ENCODE measurements at places on chromosomes 4 and X. TPM values are rescaled to one million over a fixed set of nuclear protein-coding genes. Genes with fewer than 3 reads are reported as not detected.
A peak's percentile ranks its signal among the peaks of the same experiment; 100 is the strongest.

FSTL5 gene
- total RNA-seq = 0.67 TPM

TMPRSS11F gene
- not detected for total RNA-seq

FUNDC1 gene
- 23.2 TPM for total RNA-seq

VCX gene
- total RNA-seq = not detected

KIT gene
- 1.5 TPM for total RNA-seq

SLC4A4 gene
- total RNA-seq = 0.26 TPM

CHRDL1 gene
- 0.08 TPM for total RNA-seq

IL13RA1 gene
- 191 TPM for total RNA-seq

ZMAT1 gene
- total RNA-seq = 5.7 TPM

DNA sequence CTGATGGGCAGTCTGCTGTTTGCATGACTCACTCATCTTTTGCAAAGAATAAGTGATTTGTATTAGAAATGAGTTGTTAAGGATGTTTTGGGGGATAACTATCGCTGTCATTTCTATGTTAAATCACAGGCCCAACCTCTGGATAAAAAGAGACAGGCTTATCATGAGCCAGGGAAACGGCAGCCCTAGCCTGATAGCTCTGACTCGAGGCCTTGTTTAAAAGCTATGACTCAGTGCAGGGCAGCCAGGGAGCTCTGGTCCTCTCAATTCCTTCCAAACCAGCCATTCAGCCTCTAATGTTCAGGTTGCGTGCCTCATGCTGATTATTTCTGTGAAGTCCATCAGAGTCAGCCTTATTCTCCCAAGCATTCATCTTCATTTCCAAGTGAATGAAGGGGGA lies 305.9 kb upstream of the HAND2 start:
- no peaks in the 10 kb centered on the region for H3K36me3 ChIP-seq
- H3K4me3 ChIP-seq = no peak overlapping the region
- no peak for DNase-seq
- H3K27me3 ChIP-seq = no peaks in the 10 kb centered on the region
- H3K4me1 ChIP-seq = no peaks in the 10 kb centered on the region

DNA sequence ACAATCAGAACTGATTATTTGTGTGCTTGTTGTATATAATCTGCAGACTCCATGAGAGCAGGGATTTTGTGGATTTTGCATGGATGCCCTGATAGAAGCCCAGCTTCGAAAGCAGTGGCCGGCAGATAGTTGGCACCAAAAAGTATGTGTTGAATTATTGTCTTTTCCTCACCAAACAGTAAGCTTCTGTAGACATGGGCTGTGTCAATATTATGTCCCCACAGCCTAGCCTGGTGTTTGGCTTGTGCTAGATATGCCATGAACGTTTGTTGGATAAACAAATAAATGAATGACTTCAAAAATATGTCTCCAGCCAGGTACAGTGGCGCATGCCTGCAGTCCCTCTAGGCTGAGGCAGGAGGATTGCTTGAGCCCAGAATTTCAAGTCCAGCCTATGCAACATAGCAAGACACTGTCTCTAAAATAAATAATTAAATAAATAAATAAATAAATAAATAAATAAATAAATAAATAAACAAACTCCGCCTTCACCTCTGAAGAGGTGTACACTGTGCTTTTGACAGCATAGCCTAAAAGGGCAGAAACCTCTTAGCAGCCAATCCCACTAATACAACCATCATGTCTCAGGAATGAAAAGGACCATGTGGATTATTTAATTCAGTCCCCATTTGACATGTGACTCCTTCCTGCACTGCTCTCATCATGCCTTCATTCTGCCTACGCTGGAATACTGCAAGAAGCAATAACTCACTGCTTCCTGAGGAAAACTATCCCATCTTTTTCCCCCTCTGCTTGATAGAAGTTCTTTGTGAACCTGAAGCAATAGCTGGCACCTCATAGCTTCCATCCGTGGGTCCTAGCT lies 335.2 kb downstream of the FBXW7 start:
- no peaks in the 10 kb centered on the region for H3K27me3 ChIP-seq
- no peak overlapping the region for H3K27ac ChIP-seq
- no peaks in the 10 kb centered on the region for H3K4me1 ChIP-seq
- DNase-seq = no peak
- no peaks in the 10 kb centered on the region for H3K36me3 ChIP-seq

GRCh38 chrX:9102956-9103355 lies 69.0 kb upstream of the FAM9B start:
- H3K36me3 ChIP-seq = no peaks in the 10 kb centered on the region
- no peak overlapping the region for H3K4me3 ChIP-seq
- H3K4me1 ChIP-seq = no peaks in the 10 kb centered on the region
- no peak overlapping the region for H3K27ac ChIP-seq

DNA sequence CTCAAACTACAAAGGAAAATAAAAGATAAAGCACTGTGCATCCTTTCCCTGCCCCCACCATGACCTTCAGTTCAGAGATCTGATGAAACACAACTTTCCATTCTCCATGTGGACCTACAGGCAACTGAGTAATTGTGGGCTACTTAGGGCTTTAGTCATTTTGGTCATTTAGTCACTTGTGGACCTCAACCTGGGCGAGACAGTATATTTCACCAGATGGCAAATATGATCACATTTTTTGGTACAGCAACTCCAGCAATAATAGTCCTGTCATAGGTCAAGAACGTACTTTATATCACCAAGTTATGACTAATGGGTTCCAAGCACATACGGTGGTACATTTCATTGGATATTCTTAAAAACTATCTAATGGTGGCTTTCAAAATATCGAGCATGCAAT lies 141.2 kb downstream of the PDGFC start:
- H3K27ac ChIP-seq = no peak overlapping the region
- no peaks in the 10 kb centered on the region for H3K27me3 ChIP-seq
- no peak for DNase-seq
- no peak overlapping the region for H3K4me3 ChIP-seq
- no peaks in the 10 kb centered on the region for H3K4me1 ChIP-seq
- no peaks in the 10 kb centered on the region for H3K36me3 ChIP-seq

DNA sequence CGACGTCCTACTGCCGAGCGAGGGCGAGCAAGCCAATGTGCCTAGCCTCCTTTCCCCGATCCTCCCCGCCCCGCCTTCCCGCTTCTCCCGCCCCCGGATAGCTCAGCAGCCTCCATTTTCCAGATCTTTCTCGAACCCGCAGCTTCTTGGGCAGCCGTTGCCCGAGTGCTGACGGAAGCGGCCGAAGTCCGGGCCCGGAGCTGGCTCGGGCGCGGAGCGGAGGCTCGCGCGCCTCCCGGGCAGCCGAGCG lies 172 bp upstream of the HSPA4L start:
- H3K27me3 ChIP-seq = no peaks in the 10 kb centered on the region
- DNase-seq = no peak
- H3K4me3 ChIP-seq = peak overlapping the region; percentile 81
- H3K27ac ChIP-seq = peak overlapping the region; percentile 82

GRCh38 chr4:4182835-4183568 lies 43.7 kb downstream of the OTOP1 start:
- H3K36me3 ChIP-seq = no peaks in the 10 kb centered on the region
- no peak for DNase-seq
- H3K4me3 ChIP-seq = no peak overlapping the region

GRCh38 chr4:172357006-172357540 lies 543.9 kb downstream of the GALNTL6 start:
- H3K27me3 ChIP-seq = no peaks in the 10 kb centered on the region
- H3K27ac ChIP-seq = no peak overlapping the region
- no peaks in the 10 kb centered on the region for H3K36me3 ChIP-seq
- H3K4me1 ChIP-seq = no peaks in the 10 kb centered on the region
- no peak overlapping the region for H3K4me3 ChIP-seq
- DNase-seq = no peak

DNA sequence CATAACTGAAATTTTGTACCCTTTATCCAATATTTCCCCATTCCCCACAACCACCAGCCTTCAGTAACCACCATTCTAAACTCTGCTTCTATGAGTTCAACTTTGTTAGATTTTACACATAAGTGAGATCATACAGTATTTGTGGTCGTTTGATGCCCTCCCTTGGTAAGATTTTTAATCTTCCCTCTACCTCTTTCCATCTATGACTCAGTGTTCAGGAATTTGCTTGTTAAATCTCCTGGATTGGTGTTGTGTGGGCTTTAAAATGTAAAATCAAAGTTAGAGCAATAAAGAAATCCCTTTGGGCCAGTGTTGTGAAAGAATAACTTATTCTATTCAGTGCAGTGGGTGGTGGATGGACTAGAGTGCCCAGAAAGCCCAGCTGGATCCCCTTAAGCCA lies 37.4 kb downstream of the SLC16A2 start:
- H3K27me3 ChIP-seq = no peaks in the 10 kb centered on the region
- H3K4me3 ChIP-seq = no peak overlapping the region
- H3K27ac ChIP-seq = no peak overlapping the region

- no peaks in the 10 kb centered on the region for H3K36me3 ChIP-seq
- DNase-seq = no peak
- no peak overlapping the region for H3K27ac ChIP-seq
- H3K4me3 ChIP-seq = no peak overlapping the region
- H3K27me3 ChIP-seq = 0 out of 2 replicates have a peak, but pooled peaks cover 2% of the 10 kb centered on the region
Measured at GRCh38 chrX:152658302-152658701, 20.6 kb downstream of the GABRQ start.

DNA sequence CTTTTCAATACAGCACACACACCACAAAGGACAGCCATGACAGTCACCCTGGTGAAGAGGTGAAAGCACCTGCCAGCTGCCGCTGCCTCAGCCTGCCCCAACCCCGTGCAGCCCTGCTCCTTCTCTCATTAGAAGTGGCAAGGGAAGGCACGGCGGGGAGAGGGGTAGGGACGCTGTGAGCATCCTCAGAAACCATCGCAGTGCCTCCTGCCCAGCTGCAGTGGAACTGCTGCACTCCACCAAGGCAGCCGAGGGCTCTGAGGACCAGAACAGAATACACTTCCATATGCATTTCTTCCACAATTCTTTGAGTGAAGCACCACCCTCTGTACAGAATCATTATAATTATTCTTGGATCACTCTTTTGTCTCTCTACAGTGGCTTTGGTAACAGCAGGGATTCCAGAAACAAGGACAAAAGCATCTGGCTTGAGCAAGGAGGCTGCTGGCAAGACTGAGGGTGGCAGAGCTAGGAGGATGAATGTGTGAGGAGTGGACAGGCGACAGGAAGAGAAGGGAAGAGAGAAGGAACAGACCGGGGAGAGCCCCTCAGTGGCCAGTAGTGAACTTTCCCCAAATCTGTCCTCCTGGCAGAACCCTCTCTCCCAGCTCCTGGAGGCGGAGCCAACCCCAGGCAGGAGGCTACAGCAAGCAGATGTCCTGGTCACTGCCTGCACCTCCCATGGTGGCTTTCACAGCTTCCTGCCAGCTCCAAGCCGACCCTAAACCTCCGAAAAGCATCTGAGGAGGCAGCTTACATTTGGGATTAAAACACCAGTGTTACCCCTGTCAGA lies 73.2 kb downstream of the MTNR1A start:
- no peak overlapping the region for H3K4me3 ChIP-seq
- no peaks in the 10 kb centered on the region for H3K27me3 ChIP-seq
- no peak overlapping the region for H3K27ac ChIP-seq
- no peak for DNase-seq
- peaks cover 3% of the 10 kb centered on the region for H3K4me1 ChIP-seq

DNA sequence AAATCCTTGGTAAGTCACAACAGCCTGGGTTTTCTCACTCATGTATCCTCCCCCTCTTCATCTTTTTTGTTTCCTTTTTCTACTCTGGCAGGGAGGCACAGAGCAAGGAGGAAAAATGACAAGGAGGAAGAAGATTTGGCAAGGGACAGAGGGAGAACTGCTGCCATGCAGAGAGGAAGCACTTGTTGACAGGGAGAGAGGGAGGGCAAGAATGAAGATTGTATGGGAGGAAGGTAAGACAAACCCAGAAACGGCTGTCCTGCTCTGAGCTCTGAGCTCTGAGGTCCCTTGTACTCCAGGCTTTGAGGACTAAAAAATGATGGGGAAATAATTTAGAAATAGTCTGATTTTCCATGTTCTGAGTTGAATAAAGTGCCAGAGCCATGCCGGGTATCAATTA lies 123.9 kb downstream of the DCHS2 start:
- no peak overlapping the region for H3K4me3 ChIP-seq
- DNase-seq = no peak
- H3K27me3 ChIP-seq = no peaks in the 10 kb centered on the region
- no peaks in the 10 kb centered on the region for H3K36me3 ChIP-seq
- no peak overlapping the region for H3K27ac ChIP-seq

- H3K4me3 ChIP-seq = no peak overlapping the region
- no peak for DNase-seq
- H3K27me3 ChIP-seq = no peaks in the 10 kb centered on the region
- H3K36me3 ChIP-seq = no peaks in the 10 kb centered on the region
- no peaks in the 10 kb centered on the region for H3K4me1 ChIP-seq
Measured at GRCh38 chr4:189613207-189613606, 327.5 kb upstream of the FRG1 start.

GRCh38 chrX:104670051-104670450 lies 104.1 kb downstream of the IL1RAPL2 start:
- H3K36me3 ChIP-seq = no peaks in the 10 kb centered on the region
- H3K27ac ChIP-seq = no peak overlapping the region
- no peaks in the 10 kb centered on the region for H3K4me1 ChIP-seq
- no peaks in the 10 kb centered on the region for H3K27me3 ChIP-seq
- H3K4me3 ChIP-seq = no peak overlapping the region
- no peak for DNase-seq

DNA sequence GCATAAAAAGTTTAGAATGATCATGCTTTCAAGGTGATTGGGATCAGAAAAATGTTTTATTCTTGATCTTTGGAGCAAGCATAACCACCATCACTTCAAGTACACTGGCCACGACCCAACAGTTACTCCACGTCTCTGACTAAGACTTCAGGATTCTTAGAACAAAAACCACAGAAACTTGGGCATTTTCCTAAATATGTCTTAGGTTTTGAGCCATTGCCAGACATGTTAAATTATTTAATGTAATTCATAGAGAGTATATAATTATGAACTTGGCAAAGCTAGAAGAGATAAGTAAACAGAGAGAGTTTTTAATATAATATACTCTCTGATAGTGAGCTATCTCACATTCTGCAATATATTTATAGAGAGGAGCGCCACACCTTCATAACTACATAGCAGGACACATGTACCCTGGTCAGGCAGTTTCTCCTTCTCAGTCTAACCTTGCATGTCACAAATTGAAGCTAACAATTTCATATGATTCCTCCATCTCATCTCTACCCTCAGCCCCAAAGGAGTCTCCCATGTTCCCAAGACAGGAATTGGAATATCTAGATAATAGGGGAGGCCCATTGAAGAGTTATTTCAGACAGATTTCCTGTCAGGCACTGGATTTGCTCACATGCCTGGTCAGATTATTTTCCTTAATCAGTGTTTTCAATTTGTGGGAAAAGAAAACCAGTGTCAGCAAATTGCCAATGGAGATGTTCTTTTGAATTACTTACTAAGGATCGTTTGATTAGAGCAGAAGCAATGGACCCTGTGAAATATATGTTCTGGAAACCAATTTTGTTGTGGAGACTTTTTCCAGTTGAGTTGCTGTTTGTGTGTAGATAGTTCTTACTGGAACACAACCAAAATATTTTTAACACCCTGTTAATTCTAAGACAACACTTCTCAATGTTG lies 61.7 kb upstream of the GUCY1A1 start:
- H3K4me3 ChIP-seq = no peak overlapping the region
- DNase-seq = no peak
- H3K27ac ChIP-seq = no peak overlapping the region

All from Panc1 (cell line).